ENCODE measurements at places on chromosomes 7 and 10.

GRCh38 chr7:38977685-38978084 lies at the start of gene POU6F2:
POU6F2 (plus strand) TSS chr7:38977909; CDS start chr7:38977954, 45 bp downstream.
- DNase-seq: no peak

- DNase-seq: no peak
Measured at GRCh38 chr10:13115832-13116803, 16.2 kb downstream of the OPTN start.

GRCh38 chr7:139332697-139333359 lies 8.3 kb upstream of the FMC1 start:
- DNase-seq: no peak

DNA sequence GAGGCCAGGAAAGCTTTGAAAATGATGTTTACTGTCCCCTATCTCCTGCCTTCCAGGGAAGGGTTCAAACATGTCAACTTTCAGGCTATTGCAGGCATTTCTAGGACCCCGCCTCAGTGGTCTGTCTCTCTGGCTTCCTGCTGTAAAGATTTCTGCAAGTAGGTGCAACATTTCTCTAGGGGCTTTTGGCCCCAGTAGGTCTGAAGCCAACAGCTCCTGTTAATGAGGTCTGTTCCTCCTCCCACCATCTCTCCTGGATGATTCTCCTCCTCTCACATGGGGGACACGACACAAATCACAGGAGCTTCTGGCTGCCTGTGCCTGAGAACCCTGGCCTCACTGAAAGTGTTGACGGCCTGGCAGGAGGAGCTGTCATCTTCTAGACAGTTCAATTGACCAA lies 194.3 kb downstream of the CYP26A1 start:
- DNase-seq: no peak

Measured in T-cell (primary cell).